ENCODE measurements at places on chromosomes 12 and 14. TPM values are rescaled to one million over a fixed set of nuclear protein-coding genes. Genes with fewer than 3 reads are reported as not detected.

ANKRD33 gene
- not detected for total RNA-seq

RPL6 gene
- 1,163 TPM for total RNA-seq

ABCD2 gene
- 0.78 TPM for total RNA-seq

- DNase-seq: no peak
Measured at GRCh38 chr14:30928462-30928861, 54.1 kb downstream of the COCH start.

DNA sequence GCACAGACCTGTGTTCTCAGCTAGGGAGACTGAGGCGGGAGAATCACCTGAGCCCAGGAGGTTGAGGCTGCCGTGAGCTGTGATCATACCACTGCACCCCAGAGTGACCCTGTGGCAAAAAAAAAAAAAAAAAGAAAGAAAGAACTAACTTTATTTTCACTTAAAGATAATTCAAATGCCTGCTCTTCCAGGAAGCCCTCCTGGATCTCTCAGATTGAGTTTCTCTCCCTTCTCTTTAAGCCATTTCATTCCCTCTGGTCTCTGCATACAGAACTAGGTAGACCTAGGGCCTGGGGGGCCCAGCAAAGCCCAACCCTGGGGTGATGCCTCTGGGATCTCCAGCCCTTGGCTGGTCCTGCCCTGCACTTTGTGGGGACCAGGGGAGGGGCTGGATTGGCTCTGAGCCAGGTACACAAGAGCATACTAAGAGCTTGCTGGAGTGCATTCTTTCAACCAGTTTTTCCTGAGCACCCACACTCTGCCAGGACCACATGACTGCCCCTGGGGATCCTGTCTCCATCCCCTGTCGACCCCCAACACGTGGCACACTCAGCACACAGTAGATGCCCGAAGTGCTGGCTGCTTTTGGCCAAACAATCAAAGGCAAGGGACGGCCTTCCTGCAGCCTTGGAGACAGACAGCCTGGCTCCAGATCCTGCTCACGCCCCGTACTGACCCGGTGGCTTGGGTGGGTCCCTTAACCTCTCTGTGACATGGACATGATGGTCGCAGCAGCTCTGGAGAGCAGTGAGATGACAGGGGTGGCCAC is 52.7 kb downstream of the CYP46A1 start:
- DNase-seq: peak; percentile 35

GRCh38 chr12:41507286-41507685 is 319.2 kb downstream of the PDZRN4 start:
- DNase-seq: no peak

DNA sequence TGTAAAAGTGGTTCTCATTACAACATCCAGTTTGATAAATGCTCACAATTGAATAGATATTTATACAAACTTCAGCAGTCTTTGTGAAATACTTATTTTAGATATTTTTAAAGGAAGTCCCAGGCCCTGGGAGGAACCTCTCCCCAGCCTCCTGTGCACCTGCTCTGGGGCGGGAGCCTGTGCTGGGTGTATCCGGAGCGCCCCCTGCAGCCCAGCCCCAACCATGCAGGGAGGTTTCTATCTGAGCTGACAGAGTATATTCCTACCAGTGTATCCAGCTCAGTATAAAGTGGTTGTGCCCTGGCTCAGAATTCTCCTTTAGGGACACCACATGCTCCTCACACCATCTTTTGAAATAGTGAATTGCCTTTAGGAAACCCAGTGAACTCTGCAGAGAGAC is 851.8 kb downstream of the TMEM121 start:
- DNase-seq: no peak

GRCh38 chr14:95769976-95770375 is 56.1 kb upstream of the TCL1A start:
- DNase-seq: no peak

- DNase-seq: no peak
Measured at GRCh38 chr14:98725191-98725590, 546.8 kb downstream of the BCL11B start.

GRCh38 chr14:96263347-96264199 is 7.6 kb downstream of the BDKRB1 start:
- no peak for DNase-seq

DNA sequence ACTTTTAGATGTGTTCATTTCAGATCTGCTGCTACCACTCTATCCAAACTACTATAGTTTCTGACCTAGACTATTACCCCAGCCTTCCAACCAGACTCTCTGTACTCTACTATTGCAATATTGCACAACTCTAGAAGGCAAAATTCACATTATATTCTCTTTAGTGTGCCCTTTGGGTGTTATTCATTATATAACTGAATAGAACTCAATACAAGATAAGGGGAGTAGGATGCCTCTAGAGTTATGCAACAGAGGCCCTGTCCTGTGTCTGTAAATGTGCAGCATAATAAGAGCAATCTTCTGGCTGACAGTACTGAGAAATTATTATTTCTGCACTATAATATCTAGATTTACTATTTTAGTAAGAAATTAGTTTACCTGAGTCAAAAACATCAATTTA is 63.1 kb downstream of the LRRC9 start:
- DNase-seq: no peak

All from adrenal gland (tissue), 19 donors.